ENCODE measurements at places on chromosomes 6 and 20.

DNA sequence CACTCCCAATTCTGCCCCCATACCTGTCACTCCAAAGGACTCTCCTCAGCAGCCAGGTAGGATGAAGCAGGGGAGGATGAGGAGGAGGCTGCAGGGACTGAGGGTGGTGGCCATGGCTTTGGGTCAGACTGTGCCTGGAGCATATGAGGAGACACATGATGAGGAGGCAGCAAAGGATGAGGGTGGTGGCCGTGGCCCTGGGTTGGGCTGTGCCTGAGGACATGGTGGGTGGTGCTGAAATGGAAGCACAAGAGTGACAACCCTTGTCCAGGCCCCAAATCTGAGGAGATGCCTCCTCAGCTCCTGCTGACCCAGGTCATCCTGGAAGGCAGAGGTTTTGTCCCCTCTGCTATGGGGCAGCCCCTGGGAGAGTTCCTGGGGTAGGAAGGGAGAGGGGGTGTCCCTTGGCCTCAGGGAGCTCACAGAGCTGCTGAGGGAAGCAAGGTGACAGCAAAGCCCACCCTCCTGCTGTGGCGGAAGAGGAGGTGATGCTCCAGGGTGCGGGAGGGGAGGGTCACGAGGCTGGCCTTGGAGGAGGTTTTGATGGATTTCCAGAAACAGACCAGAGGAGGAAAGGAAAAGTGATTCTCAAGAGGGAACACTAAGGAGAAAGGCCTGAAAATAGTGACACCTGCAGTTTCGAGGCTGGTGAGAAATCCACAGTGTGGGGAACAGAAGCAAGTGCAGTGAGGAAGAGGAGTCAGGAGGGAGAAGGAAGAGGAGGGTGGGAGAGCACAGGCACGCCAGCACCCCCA, 4.6 kb downstream of the RAET1G start:
- no peak for DNase-seq

DNA sequence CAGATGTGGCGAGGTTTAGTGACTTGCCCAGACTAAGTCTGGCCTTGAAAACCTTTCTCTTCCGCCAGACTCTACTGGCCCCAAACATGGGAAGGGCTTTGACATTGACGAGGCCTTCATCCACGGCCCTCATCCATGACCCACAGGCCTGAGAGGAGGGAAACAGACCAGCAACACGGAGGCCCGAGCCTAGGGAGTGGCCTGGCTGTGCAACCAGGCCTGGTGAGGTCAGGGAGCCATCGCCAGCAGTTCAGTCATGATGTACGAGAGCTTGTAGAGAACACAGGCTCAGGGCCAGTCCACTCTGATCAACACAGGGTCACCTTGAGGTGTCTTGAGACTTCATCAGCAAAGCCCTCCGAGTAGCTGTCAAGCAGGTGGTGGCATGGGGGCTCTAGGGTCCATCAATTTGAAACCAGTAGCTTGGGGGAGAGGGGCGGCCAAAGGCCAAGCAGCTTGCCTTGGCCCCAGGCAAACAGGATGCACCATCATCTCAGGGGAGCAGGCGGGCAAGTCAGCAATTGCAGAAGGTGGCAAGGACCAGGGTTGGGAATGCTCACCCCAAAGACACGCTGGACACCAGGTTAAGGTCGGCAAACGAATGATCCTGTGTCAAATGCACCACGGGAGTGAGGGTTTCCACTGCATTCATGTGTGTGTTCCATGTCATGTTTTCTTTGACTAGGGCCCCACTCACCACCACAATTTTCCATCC, 36.1 kb downstream of the GFOD1 start:
- DNase-seq: no peak

DNA sequence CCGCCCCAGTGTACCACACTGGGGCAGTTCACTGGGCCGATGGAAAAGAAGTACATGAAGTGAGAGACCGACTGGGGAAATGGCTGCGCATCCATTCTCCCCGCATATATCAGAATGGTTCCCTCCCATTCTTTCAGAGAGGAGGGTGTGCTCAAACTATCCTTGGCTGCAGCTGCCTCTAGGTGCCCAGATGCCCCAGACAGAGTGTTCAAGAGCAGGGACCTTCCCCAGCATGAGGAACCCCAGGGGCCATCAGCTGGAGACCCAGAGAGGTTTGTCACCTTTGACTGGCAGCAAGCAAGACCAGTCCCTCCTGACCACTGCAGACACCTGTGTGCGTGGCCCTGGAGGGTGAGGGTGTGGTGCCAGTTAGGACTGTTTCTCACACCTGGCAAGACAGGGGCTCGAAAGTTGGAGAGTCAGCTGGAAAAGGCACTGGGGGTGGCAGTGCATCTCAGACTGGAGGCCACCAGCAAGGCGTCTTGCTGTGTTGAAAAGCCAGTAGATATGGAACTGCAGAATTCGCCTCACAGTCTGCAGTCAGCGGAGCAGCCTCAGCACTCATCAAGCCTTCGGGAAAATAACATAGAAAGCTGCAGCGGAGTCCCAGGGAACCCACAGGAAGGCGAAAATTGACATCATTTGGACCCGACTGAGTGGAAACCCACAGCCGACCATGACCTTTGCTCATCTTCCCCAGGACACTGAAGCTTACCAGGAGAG, 76.7 kb downstream of the GPR6 start:
- no peak for DNase-seq

- DNase-seq: no peak
Observed at GRCh38 chr20:62339647-62340062, 27.5 kb downstream of the LAMA5 start.

All from stimulated activated naive CD4-positive, alpha-beta T cell treated with Interleukin-2 at 50 U/mL for 16 hours (primary cell).